ENCODE measurements at places on chromosomes 2 and 18.
A peak's percentile ranks its signal among the peaks of the same experiment; 100 is the strongest.

DNA sequence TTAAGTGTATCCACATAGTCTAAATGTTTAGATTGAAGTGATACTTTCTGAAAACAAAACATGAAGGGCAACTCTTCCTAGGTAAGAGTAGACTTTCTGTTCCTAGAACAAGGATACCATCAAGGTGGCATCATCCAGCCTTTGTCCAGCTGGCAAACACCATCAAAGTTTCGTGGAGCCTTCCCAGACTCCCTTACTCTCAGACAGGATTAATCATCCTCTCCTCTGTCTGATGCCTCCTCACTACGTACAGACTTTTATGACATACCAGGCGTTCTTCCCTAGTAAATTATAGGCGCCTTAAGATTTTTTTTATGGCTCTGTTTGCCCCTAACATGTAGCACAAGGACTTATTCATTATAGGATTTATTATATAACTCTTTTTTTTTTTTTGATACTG, 29.4 kb upstream of the ASNSD1 start:
- DNase-seq, result peak; percentile 54

- DNase-seq, result no peak
These were observed 42.2 kb downstream of the RFTN2 start for GRCh38 chr2:197633109-197633657.

GRCh38 chr2:164565359-164565758, 55.9 kb downstream of the GRB14 start:
- DNase-seq, result no peak

GRCh38 chr2:70005752-70006446, 44.5 kb upstream of the ASPRV1 start:
- no peak for DNase-seq

- no peak for DNase-seq
These were observed 409.6 kb downstream of the FBXO15 start for GRCh38 chr18:73737990-73738389.

- DNase-seq, result no peak
These were observed 25.4 kb upstream of the MAP2 start for GRCh38 chr2:209398463-209398862.

GRCh38 chr2:33204945-33205344, 258.2 kb downstream of the LTBP1 start:
- DNase-seq, result no peak

- no peak for DNase-seq
These were observed 20.2 kb downstream of the ATG16L1 start for GRCh38 chr2:233271693-233272092.

DNA sequence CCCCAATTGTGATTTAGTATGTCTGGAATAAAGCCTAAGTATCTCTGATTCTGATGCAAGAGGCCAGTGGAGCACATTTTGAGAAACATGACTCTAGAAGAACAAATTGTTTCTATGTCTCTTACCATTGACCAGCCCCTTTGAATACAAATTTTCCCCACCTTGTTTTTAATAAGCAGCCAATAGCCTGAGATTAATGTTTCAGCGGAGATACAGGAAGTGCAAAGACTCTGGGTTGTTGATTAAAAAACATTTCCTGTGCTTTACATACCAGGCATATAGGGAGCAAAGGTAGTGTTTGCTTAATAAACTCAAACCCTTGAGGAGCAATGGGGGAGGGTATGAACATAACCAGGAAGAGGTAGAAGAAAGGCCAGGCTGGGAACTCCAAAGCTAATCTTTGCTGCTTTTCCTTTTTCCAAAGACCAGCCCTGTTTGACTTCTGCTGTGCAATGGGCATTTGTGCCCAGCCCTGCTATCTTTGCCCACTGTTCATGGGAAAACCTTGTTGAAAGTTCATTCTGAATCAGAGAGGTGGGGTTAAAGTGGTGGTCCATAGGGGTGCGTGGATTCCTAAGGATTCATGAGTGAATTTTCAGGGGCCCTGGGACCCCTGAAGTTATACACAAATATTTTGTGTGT, 29.3 kb downstream of the UPP2 start:
- DNase-seq, result no peak

DNA sequence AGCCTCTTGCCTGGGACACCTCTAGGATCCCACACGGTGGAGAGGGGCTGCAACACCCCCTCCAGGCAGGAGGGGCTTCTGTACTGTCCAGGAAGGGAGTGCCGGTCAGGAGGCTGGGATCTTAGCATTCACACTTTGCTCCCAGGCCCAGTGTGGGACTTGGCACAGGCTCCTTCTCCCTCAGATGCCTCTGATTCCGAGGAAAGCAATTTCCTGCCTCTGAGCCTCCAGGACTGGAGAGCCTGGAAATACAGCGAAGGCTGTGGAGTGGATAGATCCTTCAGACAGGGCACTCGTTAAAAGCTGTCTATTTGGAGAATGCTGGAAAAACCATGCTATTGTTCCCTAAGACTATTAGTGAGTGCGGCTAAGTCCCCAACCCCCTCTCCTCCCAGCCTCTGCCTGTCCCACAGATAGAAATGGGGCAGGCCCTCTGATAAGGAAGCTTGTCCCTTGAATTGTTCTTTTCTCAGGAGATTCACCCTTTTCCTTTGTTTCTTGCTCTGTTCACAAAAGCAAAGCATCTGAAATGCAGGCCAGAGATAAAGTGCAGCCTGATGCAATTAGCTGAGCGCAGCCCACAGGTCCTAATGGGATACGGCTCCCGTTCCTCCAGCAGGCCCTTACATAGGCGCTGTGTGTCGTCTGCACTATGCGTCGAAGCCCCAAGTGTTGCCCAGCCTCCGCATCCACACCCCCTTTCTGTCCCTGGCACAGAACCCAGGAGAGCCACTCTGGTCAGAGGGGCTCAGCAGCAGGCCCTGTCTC, 252.2 kb downstream of the KLHL29 start:
- DNase-seq, result peak; percentile 71

- DNase-seq, result peak; percentile 54
These were observed 16.6 kb downstream of the SMC6 start for GRCh38 chr2:17736989-17737388.

DNA sequence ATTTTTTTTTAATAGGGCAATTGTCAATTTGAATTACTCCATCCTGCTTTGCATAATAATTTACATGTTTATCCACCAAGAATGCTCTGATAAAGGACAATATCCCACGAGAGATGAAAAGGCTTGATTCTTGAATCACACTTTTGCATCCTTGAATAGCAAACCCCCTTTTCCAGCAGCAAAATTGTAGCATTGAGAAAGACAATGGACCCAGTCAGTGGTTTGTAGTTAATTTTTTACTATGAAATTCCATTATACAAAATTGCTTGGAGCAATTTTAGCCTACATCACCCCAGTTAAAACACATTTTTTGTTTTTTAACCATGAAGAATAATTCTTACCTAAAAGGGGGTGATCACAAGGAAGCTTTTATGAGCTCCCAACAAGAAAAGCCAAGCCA, 255.1 kb downstream of the RND3 start:
- no peak for DNase-seq

GRCh38 chr2:127324635-127325034, 30.7 kb upstream of the ERCC3 start:
- DNase-seq, result peak; percentile 50
